ENCODE measurements at places on chromosomes 12 and 14.

GRCh38 chr12:109606320-109607028, 32.9 kb downstream of the MVK start:
- DNase-seq, result no peak

DNA sequence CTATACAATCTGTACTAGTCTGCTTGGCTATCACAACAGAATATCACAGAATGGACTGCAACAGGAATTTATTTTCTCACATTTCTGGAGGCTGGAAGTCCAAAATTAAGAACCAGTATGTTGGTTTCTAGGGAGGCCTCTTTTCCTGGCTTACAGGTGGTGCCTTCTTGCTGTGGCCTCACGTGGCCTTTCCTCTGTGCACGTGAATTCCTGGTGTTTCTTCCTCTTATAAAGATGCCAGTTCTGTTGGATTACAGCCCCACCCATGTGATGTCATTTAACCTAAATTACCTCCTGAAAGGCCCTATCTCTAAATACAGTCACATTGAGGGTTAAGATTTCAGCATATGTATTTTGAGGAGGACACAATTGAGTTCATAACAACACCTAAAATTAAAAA, 32.1 kb upstream of the C2CD5 start:
- DNase-seq, result no peak

GRCh38 chr14:30034152-30034551, 106.5 kb upstream of the PRKD1 start:
- no peak for DNase-seq

DNA sequence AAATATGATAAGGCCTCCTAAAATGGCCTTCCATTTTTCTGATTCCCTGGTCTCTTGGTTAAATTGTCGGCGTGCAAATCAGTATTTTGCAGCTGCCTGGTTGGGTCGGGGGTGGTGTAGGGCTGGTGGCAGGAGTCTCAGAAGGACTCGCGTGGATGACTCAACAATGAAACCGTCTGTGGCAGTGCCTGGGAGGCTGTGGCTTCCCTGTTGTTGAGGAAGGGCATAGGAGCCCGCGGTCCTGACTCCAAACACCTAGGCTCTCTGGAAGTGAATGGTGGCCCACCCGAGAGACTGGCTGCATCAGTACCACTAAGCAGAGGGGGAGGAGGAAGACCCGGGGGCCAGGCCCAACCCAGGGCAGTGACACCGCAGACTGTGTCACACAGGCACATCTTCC, 207.9 kb downstream of the TTC7B start:
- no peak for DNase-seq
